ENCODE measurements at places on chromosomes 5 and 9.

DNA sequence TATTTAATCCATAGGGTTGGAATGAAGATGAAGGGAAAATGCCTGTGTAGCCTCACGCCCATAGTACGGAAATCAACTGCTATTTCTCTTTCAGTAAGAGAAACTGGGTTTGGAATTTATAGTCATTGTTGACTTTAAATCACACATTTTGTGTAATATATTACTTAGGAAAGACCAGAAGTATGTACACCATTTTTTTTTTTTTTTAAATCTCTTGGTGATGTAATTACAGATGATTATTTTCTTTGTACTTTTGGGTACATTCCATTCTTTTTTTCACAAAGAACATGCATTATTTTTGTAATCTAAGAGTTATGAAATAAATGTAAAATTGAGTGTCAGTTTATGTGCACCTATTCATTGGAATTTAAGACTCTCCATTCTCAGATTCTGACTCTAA lies 45.7 kb downstream of the POC5 start:
- no peak for DNase-seq

- no peak for DNase-seq
Measured at GRCh38 chr5:9347541-9348295, 198.2 kb downstream of the SEMA5A start.

DNA sequence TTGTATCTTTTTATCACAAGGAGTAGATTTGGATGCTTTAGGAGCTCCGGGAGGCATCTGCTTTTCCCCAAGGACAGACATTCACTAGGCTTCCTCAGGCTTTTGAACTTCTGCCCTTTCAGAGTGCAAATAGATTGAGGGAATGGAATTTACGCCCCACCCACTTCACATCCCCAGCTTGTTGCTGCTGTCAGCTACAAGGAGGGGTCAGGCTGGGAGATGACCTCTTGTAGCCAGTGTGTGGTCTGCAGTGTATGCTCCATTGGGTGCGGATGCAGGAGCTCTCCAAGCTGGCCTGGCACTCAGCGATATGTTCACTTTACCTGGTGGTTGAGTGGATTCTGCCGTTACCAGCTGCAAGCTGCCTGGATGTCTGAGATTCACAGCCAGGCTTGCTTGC lies 6.4 kb downstream of the TNFSF15 start:
- peak; percentile 8 for DNase-seq

DNA sequence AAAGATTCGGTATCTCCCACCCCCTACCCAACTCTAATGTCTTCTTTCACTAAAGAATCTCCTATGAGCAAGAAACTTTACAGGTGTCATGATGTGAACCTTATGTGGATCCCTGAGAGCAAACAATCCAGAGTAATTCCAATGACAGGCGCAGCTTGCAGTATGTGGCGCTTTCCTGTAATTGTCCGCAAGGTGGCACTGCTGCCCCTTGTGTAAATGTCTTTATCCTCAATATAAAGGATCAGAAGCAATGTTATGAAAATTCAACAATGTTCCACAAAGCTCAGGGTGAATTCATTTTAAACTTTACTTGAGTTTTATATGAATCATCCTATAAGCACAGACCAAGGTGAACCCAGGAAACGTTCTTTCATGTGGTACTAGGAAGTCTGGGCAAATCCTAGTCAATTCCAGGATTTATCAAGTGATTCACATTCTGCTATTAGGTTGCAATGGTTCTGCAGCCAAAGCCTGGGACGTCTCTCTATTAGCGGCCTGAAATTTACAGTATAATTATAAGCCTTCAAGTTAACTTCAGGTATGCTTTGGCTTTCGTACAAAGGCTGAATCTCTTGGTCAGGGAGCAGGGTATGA lies 113.7 kb downstream of the TRPM6 start:
- DNase-seq = no peak

GRCh38 chr5:58048954-58049353 lies 410.9 kb downstream of the PLK2 start:
- DNase-seq = no peak

DNA sequence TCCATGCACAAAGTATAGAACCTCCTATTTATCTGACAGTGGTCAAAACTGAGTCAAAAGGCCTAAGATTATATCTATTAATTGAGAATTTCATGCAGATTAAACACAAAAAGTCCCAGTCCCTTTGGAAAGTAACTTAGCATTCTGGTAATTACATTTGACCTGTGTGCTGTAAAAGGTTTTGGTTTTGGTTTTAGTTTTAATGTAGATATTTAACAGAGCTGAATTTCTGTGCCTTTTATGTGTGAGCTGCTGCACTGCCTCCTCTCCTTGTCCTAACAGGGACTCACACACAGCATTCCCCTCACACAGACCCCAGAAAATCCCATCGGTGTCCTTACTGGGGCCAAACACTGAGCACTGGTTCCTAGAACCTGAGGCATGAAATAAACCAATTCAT lies 31.0 kb upstream of the FSD1L start:
- DNase-seq = no peak

GRCh38 chr5:56080375-56081052 lies 85.8 kb upstream of the IL6ST start:
- DNase-seq = no peak
